ENCODE measurements at places on chromosomes 5 and 9. TPM values are rescaled to one million over a fixed set of nuclear protein-coding genes. Genes with fewer than 3 reads are reported as not detected.

The PAX5 gene
- total RNA-seq = not detected

The TMC1 gene
- 0.20 TPM for total RNA-seq

The NMUR2 gene
- 0.14 TPM for total RNA-seq

The OMD gene
- total RNA-seq = not detected

The AQP3 gene
- 22.9 TPM for total RNA-seq

The BARHL1 gene
- total RNA-seq = not detected

The AFF4 gene
- 25.6 TPM for total RNA-seq

The NTNG2 gene
- 3.4 TPM for total RNA-seq

The KIF20A gene
- total RNA-seq = 42.0 TPM

The PCDHA10 gene
- total RNA-seq = not detected

The TLX3 gene
- not detected for total RNA-seq

The PTGES gene
- 136 TPM for total RNA-seq

The SLC45A2 gene
- not detected for total RNA-seq

The IL3 gene
- total RNA-seq = not detected

The CER1 gene
- total RNA-seq = not detected

The FYB1 gene
- total RNA-seq = 19.0 TPM

The OBP2B gene
- not detected for total RNA-seq

The NOXA1 gene
- total RNA-seq = 1.7 TPM

The HACD4 gene
- 1.0 TPM for total RNA-seq

The CDH12 gene
- total RNA-seq = not detected

The WWC1 gene
- total RNA-seq = 79.0 TPM

The CTSL gene
- 861 TPM for total RNA-seq

The KIAA0825 gene
- 0.35 TPM for total RNA-seq

The MYO10 gene
- total RNA-seq = 64.3 TPM

The NME5 gene
- not detected for total RNA-seq

The WDR5 gene
- total RNA-seq = 61.9 TPM

The SEMA5A gene
- not detected for total RNA-seq

The QRFP gene
- not detected for total RNA-seq

The INSYN2B gene
- 0.73 TPM for total RNA-seq

The C9orf43 gene
- total RNA-seq = 0.69 TPM

The SH3RF2 gene
- total RNA-seq = 3.2 TPM

The PANK3 gene
- total RNA-seq = 17.3 TPM

The BHMT2 gene
- not detected for total RNA-seq

The ADAMTS16 gene
- total RNA-seq = 1.1 TPM

The SSNA1 gene
- total RNA-seq = 150 TPM

The LEAP2 gene
- total RNA-seq = 0.56 TPM

The PAEP gene
- total RNA-seq = not detected

The FBP1 gene
- total RNA-seq = not detected

The SPATA31A3 gene
- total RNA-seq = not detected

The PRRC1 gene
- 50.7 TPM for total RNA-seq

The NEUROG1 gene
- not detected for total RNA-seq

The CBY3 gene
- total RNA-seq = not detected

The TPD52L3 gene
- not detected for total RNA-seq

The EGFLAM gene
- not detected for total RNA-seq

The ATP6V0E1 gene
- 409 TPM for total RNA-seq

The C9orf153 gene
- total RNA-seq = not detected

The KIF4B gene
- not detected for total RNA-seq

The IFNB1 gene
- total RNA-seq = 0.23 TPM

The OR2S2 gene
- total RNA-seq = not detected

Measured in A549 treated with RU486 at 1 μM for 4 hours (cell line).